ENCODE measurements at places on chromosomes 13 and 19.

DNA sequence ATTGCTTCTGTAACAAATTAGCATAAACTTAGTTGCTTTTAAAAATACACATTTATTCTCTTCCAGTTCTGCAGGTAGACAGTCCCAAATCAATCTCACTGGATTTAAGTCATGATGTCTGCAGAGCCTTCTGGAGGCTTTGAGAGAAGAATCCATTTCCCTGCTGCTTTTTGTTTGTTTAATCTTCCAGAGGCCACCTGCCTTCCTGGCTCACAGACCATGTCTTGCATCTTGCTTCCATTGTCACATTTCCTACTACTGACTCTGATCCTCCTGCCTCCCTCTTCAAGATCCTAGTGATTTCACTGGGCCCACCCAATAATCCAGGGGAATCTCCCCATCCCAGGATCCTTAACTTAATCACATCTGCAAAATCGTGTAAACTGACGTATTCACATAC lies 473.3 kb downstream of the ITGBL1 start:
- no peak for DNase-seq

GRCh38 chr13:64420181-64420580 lies 2810.0 kb downstream of the PCDH9 start:
- no peak for DNase-seq

GRCh38 chr13:111476197-111476596 lies 155.8 kb downstream of the TEX29 start:
- DNase-seq: no peak

GRCh38 chr19:6415591-6416190 lies 8.9 kb downstream of the KHSRP start:
- no peak for DNase-seq

GRCh38 chr19:45103156-45103507 lies 10.2 kb downstream of the PPP1R37 start:
- no peak for DNase-seq

DNA sequence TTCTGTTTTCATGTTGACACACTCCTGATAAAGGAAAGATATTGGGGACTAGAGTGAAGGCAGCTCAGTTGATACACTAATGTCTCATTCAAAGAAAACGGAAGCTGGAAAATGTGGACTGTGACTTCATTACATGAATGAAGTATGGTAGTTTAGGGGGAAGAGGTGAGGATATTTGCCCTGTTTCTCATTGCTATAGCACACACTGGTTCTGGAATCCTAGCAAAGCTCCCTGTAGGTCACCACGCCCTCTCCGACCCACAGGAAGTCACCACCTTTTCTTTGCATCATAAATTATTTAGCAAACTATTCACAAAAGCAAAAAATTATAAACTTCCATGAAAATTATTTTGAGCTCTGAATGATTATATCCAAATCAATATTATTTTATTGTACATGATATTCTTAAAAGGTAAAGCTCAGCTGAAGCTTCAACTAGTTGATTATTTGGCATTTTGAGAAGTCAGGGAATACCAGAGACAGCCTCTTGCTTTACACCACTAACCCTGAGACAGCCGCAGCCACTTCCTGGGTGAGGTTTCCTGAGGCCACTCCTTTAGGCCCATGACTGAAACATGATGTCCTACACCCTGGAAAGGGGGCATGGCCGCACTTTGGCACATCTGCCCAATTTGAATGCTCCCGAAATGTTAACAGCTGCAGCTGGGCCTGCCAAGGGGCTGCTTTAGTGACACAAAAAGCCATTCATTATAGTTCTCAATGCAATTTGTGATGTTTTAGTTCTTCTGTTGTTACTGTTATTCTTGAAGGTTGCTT lies 50.0 kb upstream of the WDFY2 start:
- no peak for DNase-seq

DNA sequence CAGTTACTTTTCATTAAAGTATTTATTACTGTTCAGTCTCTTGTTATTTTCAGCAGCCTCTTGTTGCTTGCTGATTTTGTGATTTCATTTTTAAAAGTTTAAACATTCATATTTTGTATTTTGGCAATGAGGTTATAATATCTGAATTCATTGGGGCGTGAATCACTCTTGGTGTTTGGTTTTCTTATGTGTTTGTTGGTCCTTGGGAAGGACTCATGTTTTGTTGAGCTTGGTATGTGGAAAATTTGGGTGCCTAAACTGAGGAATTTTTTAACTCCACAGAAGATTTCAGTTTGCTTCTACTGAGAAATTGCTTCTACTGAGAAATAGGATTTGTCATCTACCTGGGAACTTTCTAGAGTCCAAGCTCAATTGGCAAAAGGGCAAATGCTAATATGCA lies 38.2 kb downstream of the PDS5B start:
- no peak for DNase-seq

- DNase-seq: no peak
These were observed 3.4 kb upstream of the ZSCAN4 start for GRCh38 chr19:57665261-57665806.

DNA sequence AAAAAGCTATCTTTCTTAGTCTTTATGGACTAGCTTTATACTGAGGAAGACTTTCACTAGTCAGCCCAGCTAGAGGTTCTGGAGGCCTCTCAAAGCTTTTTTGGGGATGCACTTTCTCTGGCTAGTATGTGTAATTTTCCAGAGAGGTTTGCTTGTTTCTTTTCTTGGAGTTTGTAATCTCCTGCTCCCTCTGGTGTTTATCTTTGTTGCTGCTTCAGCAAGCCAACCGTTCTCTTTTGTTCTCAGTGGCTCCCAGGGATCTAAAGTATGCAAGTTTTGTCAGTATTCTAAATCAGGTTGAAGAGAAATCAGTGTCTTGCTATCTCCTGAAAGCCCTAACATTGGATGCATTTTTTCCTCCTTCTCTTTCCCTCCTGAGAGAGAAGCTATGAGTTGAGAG lies 121.1 kb upstream of the MYO16 start:
- DNase-seq: no peak

- no peak for DNase-seq
These were observed 243.5 kb downstream of the ITGBL1 start for GRCh38 chr13:101695870-101696516.

DNA sequence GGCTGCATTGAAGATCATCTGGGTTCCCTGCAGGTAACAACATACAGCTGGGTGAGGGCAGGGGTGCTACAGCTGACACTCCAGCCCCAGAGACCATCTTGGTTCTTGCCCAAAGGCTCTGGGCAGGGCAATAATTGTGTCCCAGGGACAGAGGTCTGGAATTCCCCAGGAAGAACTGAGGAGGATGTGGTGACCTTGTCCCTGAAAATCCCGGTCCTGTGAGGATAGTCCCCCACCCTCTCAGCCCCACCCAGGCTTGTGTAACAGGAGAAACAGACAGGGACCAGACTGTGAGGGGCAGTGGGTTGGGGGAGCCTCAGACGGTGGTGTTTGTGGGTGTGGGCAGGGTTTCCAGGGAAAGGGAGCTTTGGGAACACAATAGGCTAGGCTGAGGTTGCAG lies 63.5 kb downstream of the COLGALT1 start:
- no peak for DNase-seq

DNA sequence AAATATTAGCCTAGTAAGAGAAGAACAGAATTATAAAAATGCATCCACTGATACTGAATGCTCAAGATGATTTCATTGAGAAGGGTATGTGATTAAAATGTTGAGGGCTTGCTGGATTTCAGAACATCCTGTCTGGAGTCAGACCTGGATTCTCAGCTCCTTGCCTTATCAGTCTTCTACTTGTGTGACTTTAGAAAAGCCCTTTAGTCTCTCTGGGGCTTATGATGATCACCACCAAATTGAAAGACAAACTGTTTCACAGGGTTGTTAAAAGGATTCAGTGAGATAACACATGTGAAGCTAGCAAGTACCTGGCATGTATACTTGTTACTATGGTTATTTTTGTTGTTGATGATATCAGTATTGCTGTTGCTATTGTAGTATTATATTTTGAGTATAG lies 118.4 kb downstream of the GPC6 start:
- no peak for DNase-seq

DNA sequence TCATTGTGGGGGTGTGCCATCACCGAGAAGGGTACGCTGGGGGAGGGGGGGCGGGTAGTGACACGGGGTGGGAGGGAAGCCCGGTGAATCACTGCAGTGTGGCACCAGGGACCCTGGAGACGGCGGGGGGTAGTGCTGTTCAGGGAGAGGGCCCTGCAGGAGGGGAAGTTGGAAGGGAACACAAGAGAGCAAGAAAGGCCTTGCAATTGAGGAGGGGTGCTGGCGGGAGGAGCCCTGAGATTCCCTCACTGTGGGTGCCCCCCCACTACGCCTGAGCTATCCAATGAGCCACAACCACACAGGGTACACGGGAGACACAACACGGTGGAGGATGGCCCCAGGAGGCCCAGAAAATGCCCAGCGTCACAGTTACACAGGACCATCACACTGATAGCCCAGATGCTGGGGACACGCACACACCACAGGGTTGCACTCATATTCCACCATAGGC lies 516 bp upstream of the ATP1A3 start:
- DNase-seq: no peak

- DNase-seq: no peak
These were observed 225.6 kb downstream of the RAP2A start for GRCh38 chr13:97659602-97660001.

DNA sequence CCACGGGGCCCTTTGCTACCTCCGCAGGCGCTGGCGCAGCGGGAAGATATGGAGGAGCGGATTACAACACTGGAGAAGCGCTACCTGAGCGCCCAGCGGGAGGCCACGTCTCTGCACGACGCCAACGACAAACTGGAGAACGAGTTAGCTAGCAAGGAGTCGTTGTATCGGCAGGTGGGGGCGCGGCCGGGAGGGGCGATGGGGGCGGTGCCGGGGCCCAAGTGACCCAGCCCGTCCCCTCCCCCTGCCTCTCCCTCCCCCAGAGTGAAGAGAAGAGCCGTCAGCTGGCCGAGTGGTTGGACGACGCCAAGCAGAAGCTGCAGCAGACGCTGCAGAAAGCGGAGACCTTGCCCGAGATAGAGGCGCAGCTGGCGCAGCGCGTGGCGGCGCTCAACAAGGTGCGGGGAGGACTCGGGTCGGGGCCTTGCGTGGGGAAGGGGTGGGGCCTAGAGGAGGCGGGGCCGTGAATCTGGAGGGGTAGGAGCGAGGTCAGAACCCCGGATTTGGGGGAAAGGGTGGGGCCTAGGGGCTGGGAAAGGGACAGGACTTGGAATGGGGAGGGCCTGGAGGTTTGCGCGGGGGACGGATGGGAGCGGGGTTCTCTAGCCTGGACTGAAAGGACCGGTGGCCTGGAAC lies 13.7 kb downstream of the PPFIA3 start:
- DNase-seq: no peak

- DNase-seq: no peak
These were observed 122.9 kb upstream of the RNF113B start for GRCh38 chr13:98299966-98300350.

DNA sequence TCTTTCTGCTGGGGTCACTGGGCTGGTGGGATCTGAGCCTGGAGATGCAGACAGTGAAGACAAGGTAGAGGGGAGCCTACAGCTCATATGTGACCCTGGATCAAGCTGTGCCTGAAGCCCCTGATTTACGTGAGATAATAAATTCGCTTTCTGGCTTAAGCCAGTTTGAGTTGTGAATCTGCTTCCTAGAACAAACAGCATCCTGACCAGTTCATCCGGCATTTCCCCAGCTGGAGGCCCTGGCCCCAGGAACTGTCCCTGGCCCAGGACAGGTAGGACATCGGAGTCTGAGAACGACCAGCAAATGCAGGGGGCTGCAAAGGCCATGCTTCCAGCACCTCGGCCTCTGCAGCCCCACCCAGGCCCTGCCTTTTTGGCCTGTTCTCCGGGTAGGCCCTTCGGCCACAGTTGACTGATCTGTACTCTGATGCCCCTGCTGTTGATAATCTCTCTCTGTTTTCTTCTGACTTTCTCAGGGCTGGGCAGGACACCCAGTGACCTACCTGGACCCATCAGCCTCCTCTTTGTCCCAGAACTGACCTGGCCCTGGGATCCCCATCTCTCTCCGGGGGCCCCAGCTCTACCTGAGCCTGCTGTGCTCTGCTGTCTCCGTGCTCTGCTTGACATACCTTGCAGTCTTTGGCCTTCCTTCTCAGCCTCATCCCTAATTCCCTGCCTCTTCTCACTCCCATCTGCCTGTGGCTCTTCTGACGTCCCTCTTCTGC lies 9.5 kb upstream of the VSIG10L start:
- DNase-seq: no peak

DNA sequence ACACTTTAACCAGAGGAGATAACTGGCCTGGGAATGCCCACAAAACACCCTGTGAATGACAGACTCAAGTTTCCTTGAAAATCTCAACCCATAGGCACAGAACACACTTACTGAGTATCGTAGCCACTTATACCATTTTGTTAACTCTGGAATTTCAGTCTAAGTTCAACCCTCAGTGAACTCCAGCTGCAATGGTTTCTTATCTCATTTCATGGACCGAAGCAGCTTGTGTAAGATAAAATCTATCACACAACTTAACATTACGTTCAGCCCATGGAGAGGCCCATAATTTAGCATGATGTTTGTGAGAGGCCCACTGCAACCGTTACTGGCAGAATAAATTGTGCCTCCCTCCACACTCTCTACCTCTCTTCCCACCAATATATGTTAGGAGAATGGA lies 323.0 kb downstream of the DNAJC15 start:
- no peak for DNase-seq

DNA sequence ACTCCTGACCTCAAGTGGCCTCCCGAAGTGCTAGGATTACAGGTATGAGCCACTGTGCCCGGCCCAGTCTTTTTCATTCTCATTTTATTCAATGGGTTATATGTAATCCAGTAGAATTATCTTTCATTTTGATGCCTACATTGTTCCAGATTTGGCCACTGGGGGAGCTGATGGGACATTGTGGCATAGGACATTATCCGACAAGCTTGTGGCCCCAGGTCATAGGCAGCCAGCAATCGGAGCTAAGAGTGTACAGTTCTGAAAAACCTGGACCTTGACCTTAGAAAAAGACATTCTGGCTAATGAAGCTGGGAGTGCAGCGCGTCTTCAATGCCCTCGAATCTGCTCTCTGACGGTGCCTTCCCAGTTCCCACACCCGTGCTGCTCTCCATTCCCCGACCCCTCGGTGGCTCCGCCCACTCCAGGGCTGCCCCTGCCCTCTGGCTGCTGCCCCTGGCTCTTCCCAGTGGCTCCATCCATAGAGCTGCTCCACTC lies 108.7 kb downstream of the TEX29 start:
- DNase-seq: no peak

DNA sequence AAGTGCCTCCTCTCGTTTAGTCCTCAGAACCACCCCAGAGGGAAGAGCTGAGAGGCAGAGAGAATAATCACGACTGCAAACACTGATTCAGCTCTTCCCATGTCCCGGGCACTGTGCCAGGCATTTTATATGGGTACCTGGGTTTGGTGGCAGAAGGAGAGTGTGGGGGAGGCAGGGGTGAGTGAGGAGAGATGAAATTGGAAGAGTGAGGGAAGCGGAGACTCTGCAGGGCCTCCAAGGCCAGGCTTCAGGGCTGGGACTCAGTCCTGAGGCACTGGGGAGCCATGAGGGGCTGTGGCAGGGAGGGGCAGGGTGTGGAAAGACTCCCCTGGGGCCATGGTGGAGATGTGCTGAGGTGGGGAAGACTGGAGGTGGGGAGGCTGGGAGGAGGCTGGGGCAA lies 8.7 kb downstream of the SYNGR4 start:
- DNase-seq: no peak

All from GM12892 (cell line).